ENCODE measurements at places on chromosomes 6 and 20. TPM values are rescaled to one million over a fixed set of nuclear protein-coding genes. Genes with fewer than 3 reads are reported as not detected.

FAM209A gene
- total RNA-seq, result 0.71 TPM

MOXD1 gene
- 13.4 TPM for total RNA-seq

TSBP1 gene
- not detected for total RNA-seq

STX11 gene
- total RNA-seq, result 54.1 TPM

MRPL14 gene
- total RNA-seq, result 83.9 TPM

GATA5 gene
- total RNA-seq, result 1.8 TPM

SCUBE3 gene
- 0.56 TPM for total RNA-seq

- no peak for DNase-seq
Measured at GRCh38 chr20:57688864-57689263, 21.0 kb downstream of the PMEPA1 start.

DNA sequence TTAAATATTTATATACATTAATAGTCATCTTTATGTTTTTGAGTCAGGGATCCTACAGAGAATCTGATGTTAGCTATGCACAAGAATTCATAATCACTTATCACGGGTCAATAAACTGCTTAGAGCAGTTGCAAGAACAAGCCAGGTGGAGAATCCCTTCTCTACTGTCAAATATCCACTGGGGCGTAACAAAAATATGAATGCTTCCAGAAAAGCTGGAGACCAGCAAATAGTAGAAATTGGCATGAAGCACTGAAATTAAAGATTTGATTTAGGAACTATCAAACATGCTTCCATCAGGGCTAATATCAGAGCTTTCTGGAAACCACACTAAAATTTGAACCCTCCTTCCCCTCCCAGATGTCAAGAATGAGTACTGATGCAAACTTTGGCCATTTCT, 37.3 kb downstream of the ADGRG6 start:
- DNase-seq, result no peak

DNA sequence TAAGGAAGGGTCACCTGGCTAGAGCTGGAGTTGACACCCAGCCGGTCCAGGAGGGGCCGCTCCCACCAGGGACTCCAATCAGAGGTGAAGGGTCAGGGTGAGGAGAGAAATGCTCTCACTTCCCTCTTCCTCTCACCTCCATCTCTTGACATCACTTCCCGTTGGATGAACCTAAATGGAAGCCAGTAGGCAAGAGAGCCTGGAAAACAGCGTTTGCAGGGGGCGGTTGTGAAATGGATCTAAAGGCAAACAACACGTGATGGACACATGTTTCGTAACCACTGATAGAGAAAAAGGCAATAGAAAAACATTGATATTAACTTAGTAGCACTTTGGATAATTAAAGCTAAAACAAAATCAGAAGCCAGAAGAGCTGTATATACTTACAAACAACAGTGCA, 105.6 kb upstream of the FOXA2 start:
- no peak for DNase-seq

- no peak for DNase-seq
Measured at GRCh38 chr20:17470973-17471372, 60.2 kb downstream of the BFSP1 start.

DNA sequence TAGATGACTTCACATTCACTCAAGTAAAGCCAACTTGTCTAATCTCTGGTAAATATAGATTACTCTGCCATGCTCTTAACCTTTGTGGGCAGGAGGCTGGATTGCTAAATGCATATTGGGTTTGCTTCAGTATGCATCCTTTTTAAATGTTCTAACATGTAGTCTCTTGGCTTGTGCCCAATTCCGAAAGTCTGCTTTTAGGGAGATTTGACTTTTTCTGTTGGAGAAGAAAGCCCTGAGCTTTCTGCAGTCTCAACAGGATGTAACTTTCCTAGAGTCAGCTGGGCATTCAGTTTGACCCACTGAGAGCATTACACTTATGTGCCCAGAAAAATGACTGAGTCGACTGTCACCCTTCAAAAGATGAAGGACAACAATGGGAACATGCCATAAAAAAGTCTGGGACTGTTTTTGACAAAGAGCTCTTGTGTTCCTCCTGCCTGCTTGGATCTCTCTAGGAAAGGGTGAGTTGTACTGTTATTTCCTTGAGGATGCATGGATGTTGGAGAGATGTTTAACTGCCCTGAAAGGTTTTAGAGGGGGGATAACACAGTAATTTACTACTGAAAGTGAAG, 299.4 kb downstream of the ZFAND3 start:
- DNase-seq, result no peak

GRCh38 chr20:21109144-21109543, 3.0 kb upstream of the LINC00237 start:
- DNase-seq, result no peak

DNA sequence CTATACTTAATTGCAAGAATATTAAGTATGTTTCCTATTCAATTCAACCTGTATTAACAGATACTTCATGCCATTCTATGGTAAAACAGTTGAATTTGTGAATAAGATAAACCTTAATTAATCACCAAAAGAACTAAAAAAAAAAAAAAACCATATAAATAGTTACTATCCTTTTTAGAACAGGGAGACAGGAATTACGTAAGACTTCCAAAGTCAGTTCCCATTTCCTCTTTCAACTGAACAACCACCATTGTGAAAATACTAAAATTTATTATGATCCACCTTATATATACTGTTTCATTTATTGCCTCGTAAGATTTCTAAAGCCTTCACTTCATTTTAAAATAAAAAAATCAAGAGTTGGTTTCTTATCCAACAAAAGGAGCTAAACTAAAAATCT, 9.4 kb downstream of the CCNC start:
- DNase-seq, result no peak

GRCh38 chr6:37938909-37939308, 119.4 kb downstream of the ZFAND3 start:
- no peak for DNase-seq

DNA sequence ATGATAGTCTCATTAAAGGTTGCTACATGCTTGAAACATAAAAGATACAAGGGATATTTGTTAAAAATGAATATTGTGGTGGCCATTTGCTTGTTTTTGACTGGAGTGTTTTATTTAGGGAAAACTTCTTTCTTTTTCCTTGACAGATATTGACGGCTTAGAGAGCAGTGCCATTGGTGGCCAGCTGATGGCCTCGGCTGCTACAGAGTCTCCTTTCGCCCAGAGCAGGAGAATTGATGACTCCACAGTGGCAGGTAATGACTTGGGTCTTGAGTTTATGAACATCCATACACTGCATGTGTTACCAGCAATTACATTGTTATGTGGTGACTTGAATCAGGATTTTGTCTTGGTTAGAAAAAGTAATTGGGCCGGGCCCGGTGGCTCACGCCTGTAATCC, 67.5 kb upstream of the PBOV1 start:
- no peak for DNase-seq

DNA sequence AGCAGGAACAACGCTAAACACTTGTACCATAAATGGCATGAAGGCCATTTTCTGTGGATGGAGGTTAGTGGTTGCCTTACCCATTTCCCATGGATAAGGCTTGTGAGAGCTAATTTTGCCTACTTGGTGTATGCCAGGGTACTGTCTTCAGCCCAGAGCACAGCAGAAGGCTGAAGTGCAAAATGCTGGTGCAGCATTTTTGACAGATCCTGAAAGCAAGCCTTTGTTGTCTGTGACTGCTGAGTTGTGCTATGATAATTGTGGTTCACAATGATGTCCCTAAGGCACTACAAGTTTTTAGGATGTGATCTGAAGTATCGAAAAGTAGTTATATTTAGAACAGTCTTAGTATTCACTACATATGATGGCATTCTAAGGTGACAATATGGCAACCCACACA, 14.7 kb upstream of the HMGN3 start:
- no peak for DNase-seq

DNA sequence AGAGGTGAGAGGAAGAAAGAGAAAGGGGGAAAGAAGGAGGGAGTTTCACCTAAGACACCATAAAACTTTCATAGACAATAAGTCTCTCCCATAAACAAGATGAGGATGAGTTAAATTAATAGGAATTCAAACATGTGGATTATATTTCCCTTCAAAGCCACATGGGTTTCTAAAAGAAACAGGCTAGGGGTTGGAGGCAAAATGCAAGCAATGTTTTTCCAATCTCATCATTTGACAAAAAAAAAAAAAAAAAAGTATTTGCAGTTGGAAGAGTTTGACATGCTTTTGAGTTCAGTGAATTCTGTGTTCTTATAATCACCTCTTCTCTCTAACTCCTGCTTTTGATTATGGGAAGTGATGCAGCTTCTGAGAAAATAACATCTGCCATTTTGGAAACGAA, 286.5 kb upstream of the PRND start:
- no peak for DNase-seq

GRCh38 chr6:18022398-18023231, 35.2 kb upstream of the KIF13A start:
- DNase-seq, result no peak

- DNase-seq, result no peak
Measured at GRCh38 chr6:56816370-56816769, 138.5 kb upstream of the BEND6 start.

GRCh38 chr6:52612336-52613054, 35.6 kb upstream of the TRAM2 start:
- DNase-seq, result no peak

DNA sequence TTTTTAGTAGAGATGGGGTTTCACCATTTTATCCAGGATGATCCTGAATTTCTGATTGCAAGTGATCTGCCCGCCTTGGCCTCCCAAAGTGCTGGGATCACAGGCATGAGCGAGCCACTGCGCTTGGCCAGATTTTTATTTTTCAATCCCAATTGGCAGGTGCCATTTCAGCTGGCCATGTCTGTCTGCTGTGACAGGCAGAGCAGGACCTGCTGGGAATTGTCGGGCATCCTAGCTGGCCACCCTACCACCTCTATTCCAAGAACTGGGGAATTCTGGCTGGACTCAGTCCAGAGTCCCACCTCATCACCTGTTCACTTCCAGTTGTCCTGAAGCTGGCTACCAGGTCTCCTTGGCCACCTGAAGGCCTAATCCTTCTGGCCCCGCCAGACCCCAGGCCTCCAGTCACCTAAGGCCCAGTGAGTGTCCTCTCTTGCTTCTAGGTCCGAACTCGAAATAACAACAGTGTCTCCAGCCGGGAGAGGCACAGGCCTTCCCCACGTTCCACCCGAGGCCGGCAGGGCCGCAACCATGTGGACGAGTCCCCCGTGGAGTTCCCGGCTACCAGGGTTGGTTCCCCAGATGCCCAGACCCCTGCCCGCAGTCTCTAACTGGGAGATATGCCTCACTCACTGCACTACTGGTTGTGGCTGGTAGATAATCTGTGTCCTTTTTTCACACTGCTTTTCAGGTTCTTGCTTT, 24.0 kb downstream of the DNMT3B start:
- DNase-seq, result no peak

- DNase-seq, result no peak
Measured at GRCh38 chr6:5206920-5207561, 53.7 kb downstream of the LYRM4 start.

- DNase-seq, result no peak
Measured at GRCh38 chr6:148650941-148651505, 95.8 kb upstream of the UST start.

DNA sequence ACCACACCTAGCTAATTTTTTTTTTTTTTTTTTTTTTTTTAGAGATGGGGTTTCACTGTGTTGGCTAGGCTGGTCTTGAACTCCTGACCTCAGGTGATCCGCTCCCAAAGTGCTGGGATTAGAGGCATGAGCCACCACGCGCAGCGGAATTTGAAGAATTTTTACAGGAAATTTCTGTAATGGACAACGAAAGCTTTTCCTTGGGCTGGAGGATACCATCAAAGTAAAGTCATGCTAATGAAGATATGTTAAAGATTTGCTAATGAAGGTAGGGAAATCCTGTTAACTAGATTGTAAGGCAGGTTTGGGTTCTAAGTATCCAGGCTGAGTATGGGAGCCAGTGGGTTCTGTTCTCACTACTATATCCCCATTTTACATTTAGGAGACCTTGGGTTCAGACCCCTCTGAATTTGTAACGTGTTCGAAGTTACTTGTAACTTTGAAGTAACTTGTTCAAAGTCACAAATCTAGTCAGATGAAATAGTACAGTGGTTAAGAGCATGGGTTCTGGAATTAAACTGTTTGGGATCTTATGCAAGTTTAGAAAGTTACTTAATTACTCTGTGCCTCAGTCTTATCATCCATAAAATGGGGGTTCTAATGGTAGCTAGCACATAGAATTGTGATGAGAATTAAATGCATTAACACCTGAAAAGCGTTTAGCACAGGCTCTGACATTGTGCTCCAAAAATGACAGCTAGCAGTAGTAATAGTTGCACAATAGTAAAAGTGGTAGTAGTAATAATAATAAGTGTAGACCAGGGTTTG, 123.4 kb upstream of the GPR6 start:
- no peak for DNase-seq

DNA sequence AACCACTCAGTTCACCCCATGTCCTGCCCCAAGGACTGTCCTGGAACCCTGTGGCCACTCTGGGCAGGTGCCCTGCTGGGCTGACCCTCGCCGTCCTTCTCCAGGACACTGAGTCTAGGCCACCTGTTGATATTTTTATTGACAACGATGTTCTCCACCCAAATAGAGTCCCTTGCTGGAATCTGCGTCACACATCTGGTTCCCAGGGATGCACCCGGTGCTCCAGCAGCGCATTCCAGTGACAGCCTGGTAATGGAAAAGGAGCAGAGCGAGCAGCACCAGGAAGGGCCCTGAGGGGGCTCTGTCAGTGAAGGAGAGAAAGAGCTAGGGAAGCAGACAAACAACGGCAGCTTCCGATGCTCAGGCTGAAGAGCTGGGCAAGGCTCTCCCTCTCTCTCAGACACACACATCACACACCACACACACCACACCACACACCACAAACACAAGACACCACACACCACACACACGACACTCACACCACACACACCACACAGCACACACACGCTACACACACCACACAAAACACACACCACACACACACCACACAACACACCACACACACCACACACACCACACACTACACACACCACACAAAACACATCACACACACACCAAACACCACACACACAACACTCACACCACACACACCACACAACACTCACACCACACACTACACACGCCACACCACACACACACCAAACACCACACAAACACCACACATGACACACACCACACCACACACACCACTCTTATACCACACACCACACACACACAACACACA, 117.9 kb upstream of the THBS2 start:
- no peak for DNase-seq

- no peak for DNase-seq
Measured at GRCh38 chr20:57707849-57708693, 1.7 kb downstream of the PMEPA1 start.

DNA sequence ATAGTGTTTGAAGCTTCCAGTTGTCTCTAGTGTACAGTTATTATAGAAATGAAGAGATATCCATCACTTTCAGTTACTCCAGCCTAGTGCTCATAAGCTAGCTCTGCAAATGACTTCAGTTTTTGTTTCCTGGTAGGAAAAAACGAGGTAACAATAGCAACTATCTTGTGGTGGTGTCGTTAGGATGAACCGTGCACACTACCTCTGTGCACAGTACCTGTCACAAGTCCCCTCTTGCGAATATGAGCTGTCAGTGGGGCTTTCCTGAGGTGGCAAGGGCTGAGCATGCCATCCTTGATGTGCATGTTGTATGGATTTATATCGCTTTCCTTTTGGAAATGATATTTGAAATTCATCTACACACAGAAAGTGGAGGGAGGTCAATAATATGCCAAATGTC, 151.8 kb downstream of the ARID1B start:
- no peak for DNase-seq

All from lower lobe of right lung (tissue), 2 donors.